ENCODE measurements at places on chromosomes 1 and 21. TPM values are rescaled to one million over a fixed set of nuclear protein-coding genes. Genes with fewer than 3 reads are reported as not detected.

Gene RYR2
- 1.1 TPM for total RNA-seq

Gene FAAP20
- 28.7 TPM for total RNA-seq

Gene RAD54L
- 19.9 TPM for total RNA-seq

Gene TMEM61
- not detected for total RNA-seq

Gene SLC6A9
- 0.74 TPM for total RNA-seq

Gene BRDT
- not detected for total RNA-seq

Gene DDR2
- 23.9 TPM for total RNA-seq

Gene MARK1
- 6.6 TPM for total RNA-seq

Gene S100A3
- 9.0 TPM for total RNA-seq

Gene PALMD
- total RNA-seq = 2.7 TPM

Gene MAP3K6
- total RNA-seq = 8.2 TPM

Gene APOBEC4
- not detected for total RNA-seq

Gene LCK
- total RNA-seq = not detected

Gene KCNH1
- 3.0 TPM for total RNA-seq

Gene WNT3A
- not detected for total RNA-seq

Gene CYP4Z1
- not detected for total RNA-seq

Gene LINGO4
- not detected for total RNA-seq

Gene LCE2C
- total RNA-seq = not detected

Gene NPHS2
- not detected for total RNA-seq

Gene E2F2
- total RNA-seq = 37.1 TPM

Gene S100A8
- total RNA-seq = not detected

Gene LRRC8B
- total RNA-seq = 8.3 TPM

Gene SLC1A7
- not detected for total RNA-seq

Gene AMIGO1
- total RNA-seq = 3.7 TPM

Gene SOX13
- 6.1 TPM for total RNA-seq

Gene DEPDC1
- 68.4 TPM for total RNA-seq

Gene DNAJC6
- total RNA-seq = 11.1 TPM

Gene FCRL5
- total RNA-seq = not detected

Gene RNU1-3
- total RNA-seq = 306 TPM

Gene AIM2
- total RNA-seq = 3.9 TPM

Gene SH2D2A
- total RNA-seq = 0.51 TPM

Gene VWA5B1
- total RNA-seq = not detected
